Aorta (tissue), 5 donors: ENCODE measurements at places on chromosomes 4 and X. TPM values are rescaled to one million over a fixed set of nuclear protein-coding genes. Genes with fewer than 3 reads are reported as not detected.

GRCh38 chr4:76723373-76723772, 174.6 kb downstream of the SOWAHB start:
- DNase-seq: no peak
- peaks cover 6% of the 10 kb centered on the region for H3K4me1 ChIP-seq
- no peaks in the 10 kb centered on the region for H3K36me3 ChIP-seq
- H3K27me3 ChIP-seq: no peaks in the 10 kb centered on the region

DNA sequence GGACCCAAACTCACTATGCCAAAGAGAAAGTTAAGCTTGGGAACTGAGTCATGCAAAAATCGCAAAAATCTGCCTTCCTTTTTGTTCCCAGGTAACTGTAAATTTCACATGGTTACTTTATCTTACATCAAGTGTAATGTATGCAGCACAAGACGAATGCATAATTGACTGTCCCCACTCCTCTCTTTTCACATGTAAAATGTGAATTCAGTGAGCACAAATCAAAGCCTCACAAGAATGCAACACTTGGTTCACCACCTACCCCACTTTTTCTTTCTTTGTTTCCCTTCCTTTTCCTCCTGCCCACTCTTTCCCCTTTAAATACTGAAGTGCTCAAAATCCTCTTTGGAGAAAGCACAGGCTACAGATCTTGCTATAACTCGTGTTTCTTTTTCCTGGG, 53.2 kb downstream of the MAGED4B start:
- no peak for DNase-seq
- H3K36me3 ChIP-seq: no peaks in the 10 kb centered on the region
- no peaks in the 10 kb centered on the region for H3K4me1 ChIP-seq
- H3K27me3 ChIP-seq: no peaks in the 10 kb centered on the region
- H3K4me3 ChIP-seq: no peak overlapping the region

The FGF5 gene
- total RNA-seq: not detected

The F8A2 gene
- total RNA-seq: not detected

DNA sequence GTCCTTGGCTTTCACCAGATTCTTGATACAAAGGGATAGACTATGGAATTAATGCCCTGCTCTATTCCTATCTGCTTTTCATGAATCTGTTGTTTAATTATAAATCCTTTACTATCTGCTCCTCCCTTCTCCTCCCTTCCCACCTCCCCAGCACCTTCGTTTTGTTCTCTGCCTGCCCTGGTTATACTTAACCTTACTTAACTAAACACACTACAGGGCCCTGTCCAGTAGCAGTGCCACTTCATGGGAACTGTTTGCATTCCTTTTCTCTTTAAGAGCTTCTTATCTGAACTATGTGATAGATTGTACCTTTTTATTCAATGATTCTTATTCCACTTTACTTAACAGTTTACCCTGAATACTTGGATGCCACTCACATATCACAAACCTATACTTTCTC, 830 bp downstream of the HOPX start:
- no peak for DNase-seq
- no peaks in the 10 kb centered on the region for H3K4me1 ChIP-seq
- H3K27ac ChIP-seq: no peak overlapping the region
- no peaks in the 10 kb centered on the region for H3K36me3 ChIP-seq
- H3K27me3 ChIP-seq: no peaks in the 10 kb centered on the region

The CXCL11 gene
- total RNA-seq: 0.23 TPM
